Cortex of kidney (tissue), 1 donor: ENCODE measurements at places on chromosomes 1 and 21.

DNA sequence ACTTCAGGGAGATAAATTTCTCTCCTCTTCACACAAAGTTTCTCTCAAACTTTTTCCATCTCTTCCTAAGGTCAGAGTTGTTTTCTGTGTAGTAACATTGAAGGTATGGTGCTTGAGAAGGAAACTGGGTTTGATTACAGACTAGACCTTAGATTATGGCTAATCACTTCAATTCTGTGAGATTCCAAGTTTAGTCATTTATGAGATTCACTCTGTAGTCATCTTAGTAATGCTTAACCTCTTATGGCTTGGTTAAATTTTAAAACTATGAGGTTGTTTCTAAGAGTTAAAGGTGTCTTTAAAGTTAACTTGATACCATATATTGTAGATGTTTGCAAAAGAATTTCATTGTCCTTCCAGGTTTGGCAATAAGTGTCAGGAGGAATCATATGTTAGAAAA, 1092.2 kb downstream of the KCNT2 start:
- no peak for DNase-seq

- DNase-seq = no peak
Observed at GRCh38 chr1:88134983-88135921, 548.8 kb upstream of the PKN2 start.

- DNase-seq = no peak
Observed at GRCh38 chr1:40651138-40651857, 14.2 kb downstream of the RIMS3 start.

DNA sequence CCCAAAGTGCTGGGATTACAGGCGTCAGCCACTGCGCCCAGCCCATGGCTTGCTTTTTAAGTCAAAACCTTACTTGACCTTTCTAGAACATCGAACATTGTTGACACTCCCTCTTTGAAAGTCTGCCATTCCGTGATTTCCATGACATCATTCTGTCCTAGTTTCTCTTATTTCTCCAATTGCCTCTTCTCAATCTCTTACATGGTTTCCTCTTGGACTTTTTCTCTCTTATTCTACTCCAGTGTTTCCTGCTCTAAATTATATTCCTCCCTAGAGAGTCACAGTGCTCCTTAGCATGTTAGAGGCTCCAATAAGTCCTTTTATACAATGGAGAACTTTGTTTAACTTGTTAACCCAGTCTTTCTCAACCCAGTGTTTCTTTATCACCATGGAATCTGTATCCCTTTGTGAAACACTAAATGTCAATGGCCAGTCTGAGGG, 25.5 kb downstream of the JAM2 start:
- no peak for DNase-seq

DNA sequence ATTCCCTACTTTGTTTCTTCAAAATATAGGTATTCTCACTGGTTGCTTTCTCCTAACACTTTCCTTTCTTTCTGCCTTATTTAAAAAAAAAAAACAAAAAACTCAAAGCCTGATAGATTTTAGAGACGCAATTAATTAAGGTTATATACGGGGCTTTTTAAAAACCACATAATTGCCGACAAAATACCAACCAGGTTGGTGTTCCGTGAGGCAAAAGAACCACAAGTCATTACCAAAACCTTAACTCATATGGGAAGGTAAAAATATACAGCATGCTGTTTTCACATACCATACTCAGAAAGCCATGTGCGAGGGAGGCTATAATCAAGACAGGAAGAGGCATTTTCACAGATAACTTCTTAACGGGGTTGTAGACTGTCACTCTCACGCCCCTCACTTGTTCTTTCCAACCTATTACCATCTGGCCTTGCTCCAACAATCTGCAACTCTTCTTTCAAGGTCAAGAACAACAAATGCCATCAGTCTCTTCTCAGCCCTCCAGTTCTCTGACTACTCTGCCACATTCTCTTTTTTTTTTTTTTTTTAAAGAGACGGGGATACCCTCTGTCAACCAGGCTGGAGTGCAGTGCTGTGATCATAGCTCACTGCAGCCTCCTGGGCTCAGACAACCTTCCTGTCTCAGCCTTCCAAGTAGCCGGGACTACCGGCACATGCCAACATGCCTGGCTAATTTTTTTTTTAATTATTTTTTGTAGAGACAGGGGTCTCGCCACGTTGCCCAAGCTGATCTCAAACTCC, 102.6 kb downstream of the APP start:
- DNase-seq = no peak

DNA sequence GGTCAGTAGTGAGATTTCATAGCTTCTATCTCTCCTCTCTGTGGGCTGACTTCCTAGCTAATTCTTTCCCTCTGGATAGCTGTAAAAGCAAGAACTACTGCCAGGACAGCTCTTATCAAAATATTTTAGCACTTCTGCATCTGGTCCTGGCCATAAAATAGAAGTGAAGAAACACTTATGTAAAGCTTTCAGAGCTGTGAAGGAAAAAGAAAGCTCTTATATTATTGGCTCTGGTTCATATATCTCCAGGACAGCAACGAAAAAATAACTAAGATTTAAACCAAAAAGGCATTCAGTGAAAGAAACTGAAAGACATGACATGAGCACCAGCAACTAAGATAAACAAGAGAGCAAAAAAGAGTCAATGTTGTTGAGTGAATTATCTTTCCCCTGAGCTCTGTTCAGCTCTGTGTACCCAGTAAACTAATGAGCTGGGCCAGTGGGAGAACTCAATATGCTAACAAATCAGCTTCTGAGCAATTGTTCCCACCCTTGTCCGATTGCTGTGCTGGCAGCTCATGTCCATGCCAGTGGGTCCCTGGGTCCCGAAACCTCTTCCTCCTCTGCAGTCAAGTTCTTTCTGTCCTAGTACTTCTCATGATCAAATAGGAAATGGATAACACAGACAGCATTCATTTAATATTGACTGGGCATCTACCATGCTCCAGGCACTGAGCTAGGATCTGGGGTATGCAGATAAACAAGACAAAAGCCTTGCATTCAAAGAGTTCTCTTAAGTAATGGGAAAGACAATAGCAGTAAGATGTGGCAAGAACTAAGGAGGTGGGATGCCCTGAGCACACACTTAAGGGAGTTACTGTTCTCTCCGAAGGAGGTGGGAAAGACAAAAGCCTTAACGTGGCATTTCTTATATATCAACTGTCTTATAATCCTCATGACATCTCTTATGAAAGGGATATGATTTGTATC, 45.3 kb upstream of the MAN1A2 start:
- DNase-seq = no peak

GRCh38 chr1:1361233-1361981, 3.1 kb upstream of the MXRA8 start:
- no peak for DNase-seq

- DNase-seq = no peak
Observed at GRCh38 chr1:6392809-6393399, 663 bp downstream of the ACOT7 start.

GRCh38 chr21:17197996-17198395, 314.8 kb upstream of the CXADR start:
- DNase-seq = no peak

DNA sequence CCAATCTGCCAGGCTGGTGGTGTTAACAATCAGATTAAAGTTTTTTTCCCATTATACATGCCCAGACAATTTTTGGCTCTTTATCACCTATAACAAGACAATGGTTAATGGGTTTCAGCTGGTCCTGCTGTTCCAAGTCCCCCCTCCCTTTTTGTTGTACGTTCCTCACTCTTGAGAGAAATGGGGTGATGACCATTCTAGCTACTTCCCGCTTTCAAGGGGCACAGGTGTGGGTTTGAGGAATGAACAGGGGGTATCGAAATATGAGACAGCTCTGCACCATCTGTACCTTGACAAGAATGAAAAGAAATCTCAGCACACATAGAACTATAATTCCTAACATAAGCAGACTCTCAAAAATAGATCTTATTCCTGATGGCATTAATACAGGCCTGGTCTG, 326.8 kb downstream of the PTPRU start:
- no peak for DNase-seq

GRCh38 chr21:35063428-35064172, 14.5 kb upstream of the RUNX1 start:
- DNase-seq = no peak
